ENCODE measurements at places on chromosomes 7 and 10.

GRCh38 chr7:38335128-38335491, 61.7 kb upstream of the TARP start:
- DNase-seq = no peak

GRCh38 chr7:522071-522950, 2.7 kb upstream of the PDGFA start:
- peak; percentile 71 for DNase-seq

DNA sequence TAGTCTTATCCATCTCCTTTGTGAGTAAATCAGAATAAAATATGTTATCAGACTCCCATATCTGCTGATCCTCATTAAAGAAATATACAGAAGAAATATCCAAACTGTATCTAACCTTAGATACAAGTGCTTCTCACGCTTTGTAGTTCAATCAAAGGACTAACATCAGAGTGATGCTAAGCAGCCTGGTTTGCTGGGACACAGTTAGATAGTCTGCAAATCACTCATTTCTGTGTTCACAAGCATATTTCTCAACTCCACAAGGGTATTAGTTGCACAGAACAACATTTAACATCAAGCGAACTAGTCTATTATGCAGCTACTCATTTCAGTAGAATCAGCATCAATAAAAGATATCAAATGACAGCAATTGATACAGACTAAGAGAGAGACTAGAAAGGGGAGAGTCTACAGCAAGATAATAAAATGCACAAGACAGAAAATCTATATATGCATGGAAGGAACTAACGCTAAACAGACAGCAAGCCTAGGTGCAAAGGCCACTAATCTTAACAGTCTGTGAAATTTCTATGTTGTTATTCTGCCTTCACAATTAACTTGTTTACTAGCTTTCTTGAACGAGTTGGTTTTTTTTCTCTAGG, 30.0 kb downstream of the DNAJC12 start:
- DNase-seq = no peak

DNA sequence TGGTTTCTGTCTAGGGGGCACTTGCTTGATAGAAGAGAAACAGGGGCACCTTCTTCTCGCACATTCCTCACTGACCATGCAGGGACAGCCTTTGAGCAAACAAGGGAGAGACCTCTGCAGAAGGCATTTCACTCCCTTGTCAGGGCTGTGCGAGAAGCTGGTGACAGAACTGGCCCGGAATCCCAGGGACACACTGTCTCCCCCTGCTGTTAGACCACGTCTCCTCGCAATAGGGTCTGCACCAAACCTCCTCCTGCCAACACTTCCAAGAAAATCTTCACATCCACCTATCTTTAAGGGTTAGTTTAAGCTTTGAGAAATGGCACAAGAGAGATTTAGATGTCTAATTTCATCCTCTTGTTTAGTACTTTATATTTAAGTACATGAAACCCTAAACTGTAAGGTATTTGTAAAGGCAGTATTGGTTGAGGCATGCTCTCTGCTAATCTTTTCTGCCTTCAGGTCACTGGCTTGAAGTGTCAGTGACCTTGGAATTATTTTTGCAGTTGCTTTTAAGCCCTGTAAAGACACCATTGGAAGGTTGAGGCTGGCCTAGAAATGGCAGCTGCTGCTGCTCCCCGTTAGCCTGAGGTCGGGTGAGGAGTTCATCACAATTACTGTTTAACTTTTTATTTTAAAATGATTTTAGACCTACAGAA, 37.0 kb downstream of the RBM20 start:
- peak; percentile 47 for DNase-seq

DNA sequence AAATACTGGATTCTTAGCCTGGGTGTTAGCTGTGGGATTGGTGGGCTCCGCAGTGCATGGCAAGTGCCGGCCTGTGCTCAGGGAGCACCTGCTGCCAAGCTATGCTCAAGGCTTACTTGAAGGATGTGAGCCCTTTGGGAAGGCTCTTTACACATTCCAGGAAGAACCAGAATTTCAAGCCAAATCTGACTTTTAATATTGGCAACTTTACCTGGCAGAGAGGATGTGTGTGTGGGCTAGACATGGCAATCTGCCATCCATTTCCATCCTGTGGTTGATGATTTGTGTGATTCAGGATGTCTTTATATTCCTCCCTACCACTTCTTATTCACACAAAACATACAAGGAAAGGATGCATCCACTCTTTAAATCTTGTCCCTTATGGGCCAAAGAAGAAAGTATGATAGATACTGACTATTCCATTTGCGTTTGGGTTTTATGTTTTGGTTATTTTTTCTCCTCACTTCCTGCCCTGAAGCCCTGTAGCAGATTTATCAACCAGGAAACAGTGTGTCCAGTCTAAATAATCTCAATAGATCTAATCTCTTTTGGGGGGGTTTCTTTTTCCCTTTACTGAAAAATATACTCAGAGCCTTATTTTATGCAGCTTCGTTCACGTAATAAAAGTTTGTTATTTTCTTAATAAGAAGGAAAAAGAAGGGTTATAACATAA, 247.1 kb downstream of the COBL start:
- DNase-seq = no peak

DNA sequence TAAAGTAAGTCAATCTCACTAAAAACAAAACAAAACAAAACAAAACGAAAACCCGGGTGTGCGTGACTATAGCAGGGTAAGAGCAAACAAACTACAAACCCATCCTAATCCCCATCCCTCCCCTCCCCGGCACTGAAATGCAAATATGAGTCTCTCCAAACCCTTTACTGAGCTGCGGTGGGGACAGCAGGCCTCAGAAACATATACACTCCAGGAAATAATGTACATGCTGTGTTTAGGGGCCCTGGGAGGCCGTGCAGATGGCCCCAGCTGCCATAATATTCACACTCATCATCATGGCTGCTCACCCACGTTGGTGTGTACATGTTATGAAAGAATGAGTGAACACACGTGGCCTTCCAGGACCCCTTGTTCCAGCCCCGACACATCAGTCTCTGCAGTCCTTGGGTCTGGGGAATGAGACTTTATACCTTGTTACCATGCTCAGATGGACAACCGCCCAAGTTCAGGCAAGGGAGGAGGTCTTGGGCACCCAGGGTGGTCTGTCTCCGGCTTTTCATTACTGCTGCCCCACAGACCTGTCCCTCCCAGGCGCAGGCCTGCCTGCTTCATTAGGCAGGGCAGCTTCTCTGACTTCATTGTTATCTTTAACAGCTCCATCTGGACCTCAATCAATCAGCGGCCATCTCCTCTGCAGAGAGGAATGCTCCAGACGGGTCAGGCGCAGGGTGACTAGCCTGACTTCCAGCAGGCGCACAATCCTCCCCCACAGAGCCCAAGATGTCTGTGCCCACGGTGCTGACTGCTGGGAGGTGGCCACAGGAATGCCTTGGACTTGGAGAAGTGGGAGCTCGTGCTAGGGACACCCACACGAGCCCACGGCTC, 20.6 kb downstream of the HSPA12A start:
- no peak for DNase-seq

DNA sequence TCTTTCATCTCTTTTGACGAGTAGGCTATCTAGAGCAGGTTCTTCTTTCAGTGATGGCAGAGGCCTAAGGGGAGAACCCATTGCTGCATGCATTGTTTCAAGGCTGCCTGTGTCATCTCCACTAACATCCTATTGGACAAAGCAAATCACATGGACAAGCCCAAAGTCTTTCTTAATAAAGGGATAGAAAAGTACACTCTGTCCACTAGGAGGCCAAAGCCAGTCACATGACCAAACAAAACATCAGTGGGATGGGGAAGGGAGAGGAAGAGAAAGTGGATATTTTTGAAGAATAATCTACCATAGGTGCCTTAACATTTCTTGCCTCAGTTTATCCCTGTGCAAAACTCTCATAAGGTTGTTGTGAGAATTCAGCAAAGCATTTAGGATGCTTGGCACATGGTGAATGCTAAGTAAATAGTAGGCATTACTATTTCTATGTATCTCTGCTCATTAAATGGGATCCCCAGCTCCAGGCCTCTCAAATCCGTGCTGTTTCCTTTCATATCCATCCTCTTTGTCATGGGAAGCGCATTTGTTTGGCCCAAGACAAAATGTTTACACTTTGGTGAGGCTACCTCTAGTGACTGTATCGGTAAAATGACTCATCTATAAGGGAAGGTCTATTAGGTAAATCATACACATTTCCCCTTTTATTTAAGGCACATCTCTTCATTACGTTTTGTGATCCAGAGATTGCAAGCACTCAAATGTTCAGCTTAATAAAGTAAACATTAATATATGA, 16.7 kb upstream of the CADPS2 start:
- DNase-seq = no peak

- DNase-seq = peak; percentile 1
Measured at GRCh38 chr10:99938563-99938962, 71.2 kb downstream of the DNMBP start.

DNA sequence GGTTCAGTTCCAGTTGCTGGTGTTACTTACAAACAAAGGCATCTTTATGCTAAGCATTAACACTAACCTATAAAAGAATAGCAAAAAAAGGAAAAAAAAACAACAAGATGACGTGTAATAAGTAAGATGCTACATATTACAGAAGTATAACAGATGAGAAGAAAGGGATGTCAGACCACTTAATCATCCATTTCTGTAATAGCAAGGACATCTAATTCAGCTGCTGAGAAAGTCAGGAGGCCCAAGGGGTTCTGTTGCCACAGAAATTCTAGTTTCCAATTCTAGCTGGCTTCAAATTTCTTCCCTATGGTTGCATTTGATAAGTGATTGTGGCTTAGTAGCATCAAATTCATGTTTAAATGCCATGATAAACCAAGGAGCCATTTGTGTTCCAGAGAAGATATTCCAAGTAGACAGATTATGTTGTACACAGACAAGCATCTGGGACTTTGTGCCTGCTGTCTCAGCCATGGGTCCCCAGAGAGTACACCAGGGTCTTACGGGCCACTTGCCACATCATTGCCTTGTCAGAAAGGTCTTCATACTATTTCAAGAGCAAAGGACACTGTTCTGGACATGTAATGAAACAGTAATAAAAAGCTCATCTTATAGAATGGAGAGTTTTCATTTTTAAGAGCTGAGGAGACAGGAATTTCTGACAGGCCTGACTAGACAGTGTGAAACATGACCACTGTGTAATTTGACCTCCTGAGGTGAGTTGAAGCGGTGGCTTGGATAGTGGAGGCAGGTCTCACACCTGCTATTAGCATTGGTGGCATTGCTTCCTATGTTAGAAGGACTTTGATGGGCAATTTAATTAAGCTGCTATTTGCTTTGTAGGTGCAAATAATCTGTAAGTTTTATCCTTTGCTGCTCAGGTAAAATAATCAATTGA, 4.2 kb upstream of the ASB4 start:
- DNase-seq = peak; percentile 31

- DNase-seq = no peak
Measured at GRCh38 chr7:133319842-133320241, 67.0 kb downstream of the EXOC4 start.

- DNase-seq = peak; percentile 59
Measured at GRCh38 chr7:37095122-37095521, 353.5 kb downstream of the ELMO1 start.

DNA sequence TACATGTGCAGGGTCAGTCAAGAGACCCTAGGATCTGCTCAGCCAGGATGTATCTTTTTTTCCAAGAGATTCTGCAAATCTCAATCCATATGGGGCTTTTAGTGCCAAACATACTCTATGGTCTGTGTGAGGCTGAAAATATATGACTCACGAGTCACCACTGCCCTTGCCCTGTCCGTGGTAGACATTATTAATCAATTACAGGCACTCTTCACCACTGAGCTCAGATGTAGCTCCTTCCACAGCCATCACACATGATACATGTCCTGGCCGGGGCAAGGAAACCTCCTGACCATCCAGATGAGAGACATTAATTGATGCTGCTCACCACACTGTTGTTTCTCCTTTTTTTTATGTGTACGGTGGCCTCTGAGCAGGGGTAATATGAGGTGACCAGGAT, 90.2 kb upstream of the RET start:
- DNase-seq = no peak

DNA sequence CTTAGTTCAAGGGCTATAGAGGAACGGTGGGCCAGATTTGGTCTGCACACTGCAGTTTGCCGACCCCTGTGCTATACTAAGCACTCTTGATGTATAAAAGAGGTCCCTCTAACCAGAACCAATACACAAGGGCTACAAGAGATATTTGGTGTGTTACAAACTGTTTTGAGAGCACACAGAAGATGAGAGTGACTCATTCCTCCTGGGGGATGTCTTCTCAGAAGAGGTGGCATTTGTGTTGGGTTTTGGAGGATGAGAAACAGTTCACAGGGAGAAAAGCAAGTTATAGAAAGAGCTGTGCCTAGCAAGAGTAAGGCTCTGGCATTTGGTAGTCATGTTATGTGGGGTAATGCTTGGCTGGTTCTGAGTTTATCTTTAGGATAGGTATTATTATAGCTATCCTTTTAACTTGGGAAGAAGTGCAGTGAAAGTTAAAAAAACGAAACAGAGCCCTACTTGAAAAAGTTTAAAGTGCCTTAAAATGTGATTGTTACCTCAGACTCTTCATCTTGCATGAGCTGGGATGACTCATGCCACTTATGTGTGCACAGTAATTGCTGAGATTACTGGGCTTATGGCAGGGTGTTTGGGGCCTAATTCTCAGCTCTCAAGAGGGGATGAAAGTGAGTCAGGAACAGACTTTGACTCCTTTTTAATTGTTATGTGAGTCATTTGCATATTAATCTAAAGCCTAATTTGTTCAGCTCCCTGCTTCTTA, 160.4 kb downstream of the KIF20B start:
- DNase-seq = no peak

GRCh38 chr10:89219513-89220218, 12.5 kb upstream of the CH25H start:
- no peak for DNase-seq

- DNase-seq = no peak
Measured at GRCh38 chr7:149281508-149282330, 19.7 kb downstream of the ZNF783 start.

- DNase-seq = peak; percentile 56
Measured at GRCh38 chr7:151243408-151244195, 4.9 kb downstream of the SMARCD3 start.

DNA sequence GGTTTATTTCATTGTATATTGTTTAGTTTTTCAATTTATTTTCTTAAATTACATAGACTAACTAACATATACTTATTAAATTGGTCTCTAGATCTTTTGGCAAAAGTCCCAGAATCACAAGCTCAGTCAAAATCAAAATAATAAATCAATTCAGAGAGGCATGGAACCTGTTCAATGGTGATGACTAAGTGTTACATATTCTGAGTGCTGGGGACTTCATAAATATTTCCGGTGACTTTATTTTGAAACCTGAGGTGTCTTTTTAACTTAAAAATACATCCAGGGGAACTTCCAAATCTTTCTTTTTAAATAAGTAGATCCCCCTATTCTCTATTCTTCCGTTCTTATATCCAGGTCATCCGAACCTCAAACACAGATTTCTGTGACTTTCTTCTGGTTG, 89.6 kb upstream of the ZNF804B start:
- peak; percentile 63 for DNase-seq

GRCh38 chr10:1156921-1157614, 100.9 kb downstream of the WDR37 start:
- no peak for DNase-seq

DNA sequence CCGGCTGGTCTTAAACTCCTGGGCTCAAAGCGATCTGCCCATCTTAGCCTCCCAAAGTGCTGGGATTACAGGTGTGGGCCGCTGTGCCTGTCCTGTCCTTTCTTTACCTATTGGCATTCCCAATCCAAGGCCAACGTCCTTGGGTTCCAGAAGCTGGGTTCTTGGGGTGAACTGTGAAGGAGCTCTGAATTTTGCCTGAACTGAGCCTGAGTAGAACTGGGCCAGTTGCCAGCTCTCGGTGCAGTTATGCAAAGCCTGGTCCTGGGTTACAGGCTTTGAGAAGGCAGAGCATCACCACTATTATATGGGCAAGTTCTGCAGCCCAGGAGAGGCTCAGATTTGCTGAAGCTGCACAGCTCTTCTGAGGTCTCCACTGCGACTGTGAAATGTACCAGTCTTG, 24.6 kb upstream of the SH2D4B start:
- DNase-seq = no peak

Data from NCI-H1417 (cell line).